ENCODE measurements at places on chromosomes 3 and 15. TPM values are rescaled to one million over a fixed set of nuclear protein-coding genes. Genes with fewer than 3 reads are reported as not detected.

Gene CPN2
- total RNA-seq, result 0.05 TPM

DNA sequence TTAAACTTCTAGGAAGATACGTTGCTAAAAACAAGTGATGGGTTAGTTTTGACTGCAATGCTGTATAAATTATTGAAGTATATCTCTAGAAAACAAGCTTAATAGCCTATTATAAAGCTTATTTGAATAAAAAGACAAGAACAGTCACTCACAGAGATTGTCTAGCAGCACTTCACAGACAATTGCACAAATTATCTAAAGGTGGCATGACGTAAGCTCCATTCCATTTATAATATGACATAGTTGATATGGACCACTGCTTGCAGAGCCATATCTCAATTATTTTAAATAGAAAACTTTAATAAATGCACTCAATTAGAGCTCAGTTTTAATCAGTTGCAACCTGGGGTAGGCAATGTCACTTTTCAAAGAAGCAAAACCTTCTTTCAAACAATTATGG is 319.9 kb upstream of the GBE1 start:
- DNase-seq, result no peak

Gene CRYGS
- total RNA-seq, result not detected

GRCh38 chr3:2543247-2543646 is 444.6 kb downstream of the CNTN4 start:
- DNase-seq, result no peak

GRCh38 chr3:195154793-195155535 is 116.0 kb downstream of the XXYLT1 start:
- DNase-seq, result peak; percentile 80

Gene ZNF502
- 7.2 TPM for total RNA-seq

Gene PTX3
- total RNA-seq, result 12.5 TPM

DNA sequence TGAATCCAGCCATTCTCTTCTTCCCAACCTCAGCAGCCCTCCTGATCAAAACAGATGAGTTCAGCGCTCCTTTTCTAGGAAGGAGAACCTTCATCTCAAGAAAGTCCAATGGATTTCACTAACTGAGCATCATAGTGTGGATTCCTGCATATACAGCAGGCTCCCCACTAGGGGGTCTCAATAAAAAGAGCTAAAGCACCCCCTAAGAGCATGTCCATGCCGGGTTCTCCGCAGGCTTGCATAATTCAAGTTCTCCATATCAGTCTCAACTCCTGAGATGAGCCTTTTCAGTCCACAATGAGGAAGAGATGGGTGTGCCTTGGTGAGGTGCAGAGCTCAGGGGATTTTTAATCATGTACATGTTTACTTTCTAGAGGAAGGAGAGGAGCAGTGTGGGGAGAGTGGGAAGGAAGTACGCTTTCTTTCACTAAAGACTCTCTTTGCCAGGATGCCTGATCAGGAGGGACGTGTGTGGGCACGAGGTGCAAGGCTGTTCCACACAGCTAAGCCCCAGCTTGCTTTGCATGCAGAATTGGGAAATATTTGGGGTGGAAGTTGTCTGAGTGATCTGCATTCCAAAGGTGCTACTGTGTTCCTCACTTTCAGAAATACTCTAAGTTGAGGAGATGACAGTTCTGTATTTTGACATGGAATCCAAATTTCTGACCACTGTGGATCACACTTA is 563.5 kb downstream of the OCA2 start:
- DNase-seq, result no peak

- peak; percentile 33 for DNase-seq
Observed at GRCh38 chr3:170470063-170471016, 51.7 kb downstream of the CLDN11 start.

DNA sequence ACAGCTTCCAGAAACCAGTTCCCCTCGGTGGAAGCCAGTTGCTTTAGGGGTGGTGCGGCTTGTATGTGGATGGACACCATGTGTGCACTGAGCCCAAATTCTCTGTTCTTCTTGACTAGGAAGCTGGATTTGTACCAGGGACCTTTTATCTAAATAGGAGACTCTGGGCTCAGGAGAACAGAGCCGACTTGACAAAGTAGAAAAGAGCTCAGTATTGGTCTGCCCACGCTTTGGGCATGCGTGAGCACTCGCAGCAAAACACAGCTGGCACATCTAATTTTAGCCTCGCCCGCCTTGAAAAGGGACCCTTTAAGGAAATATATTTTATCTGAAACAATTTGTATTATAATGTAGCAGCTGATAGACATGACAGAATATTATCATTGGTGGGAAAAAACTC is 1.1 kb upstream of the RBMS3 start:
- DNase-seq, result no peak

Gene PPP1R14D
- not detected for total RNA-seq

Gene SLCO3A1
- 1.9 TPM for total RNA-seq

DNA sequence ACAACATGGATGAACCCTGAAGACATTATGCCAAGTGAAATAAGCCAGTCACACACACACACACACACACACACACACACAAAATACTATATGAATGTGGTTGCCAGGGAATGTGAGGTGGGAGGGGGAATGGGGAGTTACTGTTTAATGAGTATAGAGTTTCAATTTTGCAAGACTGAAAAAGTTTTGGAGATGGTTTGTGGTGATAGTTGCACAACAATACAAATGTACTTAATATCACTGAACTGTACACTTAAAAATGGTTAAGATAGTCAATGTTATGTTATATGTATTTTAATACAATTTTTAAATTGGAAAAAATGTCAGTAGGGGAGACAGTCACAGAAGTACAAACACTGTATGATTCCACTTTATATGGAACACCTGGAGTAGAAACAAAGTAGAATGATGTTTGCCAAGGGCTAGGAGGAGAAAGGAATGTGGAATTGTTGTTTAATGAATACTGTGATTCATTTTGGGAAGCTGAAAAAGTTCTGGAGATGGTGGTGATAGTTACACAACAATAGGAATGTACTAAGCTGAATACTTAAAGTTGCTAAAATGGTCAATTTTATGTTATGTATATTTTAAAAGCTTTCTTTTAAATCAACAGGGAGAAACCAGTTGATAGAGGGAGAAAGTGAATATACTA is 76.6 kb downstream of the RPL39L start:
- peak; percentile 88 for DNase-seq

DNA sequence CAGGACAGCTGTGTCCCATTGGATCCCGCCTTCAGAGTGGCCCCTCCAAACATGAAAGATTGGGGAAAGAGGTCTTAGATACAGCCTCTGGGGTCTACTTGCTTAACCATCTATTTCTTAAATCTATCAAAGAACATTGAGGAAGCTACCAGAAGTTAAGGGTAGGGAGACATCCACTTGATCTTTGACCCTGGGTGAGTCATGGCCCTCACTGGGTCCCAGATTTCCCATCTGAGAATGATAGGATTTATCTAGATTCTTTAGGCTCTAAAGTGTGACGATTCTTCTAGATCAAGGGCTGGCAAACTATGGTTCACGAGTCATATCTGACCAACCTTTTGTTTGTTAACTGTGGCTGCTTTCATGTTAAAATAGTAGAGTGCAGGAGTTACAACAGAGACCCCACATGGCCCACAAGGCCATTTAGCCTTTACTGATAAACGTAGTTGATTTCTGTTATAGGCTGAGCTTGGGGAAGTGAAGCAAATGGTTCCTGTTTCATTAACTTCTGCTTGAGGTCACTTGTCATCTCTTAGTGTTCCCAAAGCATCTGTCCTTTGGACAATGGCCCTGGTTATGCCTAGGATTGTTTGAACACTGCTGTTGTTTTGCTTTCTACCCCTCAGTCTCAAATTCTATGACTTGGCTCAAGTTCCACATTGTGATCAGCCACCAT is 8.0 kb downstream of the MUC13 start:
- peak; percentile 15 for DNase-seq

- DNase-seq, result peak; percentile 52
Observed at GRCh38 chr3:193788189-193788991, 195.4 kb downstream of the OPA1 start.

DNA sequence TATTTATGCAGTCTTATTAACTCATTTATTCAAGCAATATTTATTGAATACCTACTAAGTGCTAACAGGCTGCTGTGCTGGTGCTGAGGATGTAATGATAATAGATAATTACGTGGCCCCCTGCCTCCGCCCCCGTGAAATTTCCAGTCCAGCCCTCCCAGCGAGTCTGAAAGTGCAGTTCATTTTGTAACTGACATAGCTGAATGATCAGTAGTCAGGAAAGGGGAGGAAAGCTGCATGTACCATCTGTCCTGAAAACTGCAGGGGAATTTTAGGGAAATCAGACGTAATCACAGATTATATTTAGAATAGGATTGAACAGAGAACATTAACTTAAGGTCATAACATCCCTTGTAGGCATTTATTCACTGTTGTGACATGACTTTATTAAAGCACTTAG is 736.8 kb downstream of the MCTP2 start:
- DNase-seq, result no peak

Gene SKOR1
- 0.10 TPM for total RNA-seq

Gene UBA7
- total RNA-seq, result 24.8 TPM

Gene CPLX3
- not detected for total RNA-seq

Gene HAUS2
- 92.9 TPM for total RNA-seq

- DNase-seq, result no peak
Observed at GRCh38 chr3:127572735-127573134, 17.8 kb downstream of the TPRA1 start.

GRCh38 chr3:126997455-126998038 is 14.6 kb downstream of the PLXNA1 start:
- no peak for DNase-seq

DNA sequence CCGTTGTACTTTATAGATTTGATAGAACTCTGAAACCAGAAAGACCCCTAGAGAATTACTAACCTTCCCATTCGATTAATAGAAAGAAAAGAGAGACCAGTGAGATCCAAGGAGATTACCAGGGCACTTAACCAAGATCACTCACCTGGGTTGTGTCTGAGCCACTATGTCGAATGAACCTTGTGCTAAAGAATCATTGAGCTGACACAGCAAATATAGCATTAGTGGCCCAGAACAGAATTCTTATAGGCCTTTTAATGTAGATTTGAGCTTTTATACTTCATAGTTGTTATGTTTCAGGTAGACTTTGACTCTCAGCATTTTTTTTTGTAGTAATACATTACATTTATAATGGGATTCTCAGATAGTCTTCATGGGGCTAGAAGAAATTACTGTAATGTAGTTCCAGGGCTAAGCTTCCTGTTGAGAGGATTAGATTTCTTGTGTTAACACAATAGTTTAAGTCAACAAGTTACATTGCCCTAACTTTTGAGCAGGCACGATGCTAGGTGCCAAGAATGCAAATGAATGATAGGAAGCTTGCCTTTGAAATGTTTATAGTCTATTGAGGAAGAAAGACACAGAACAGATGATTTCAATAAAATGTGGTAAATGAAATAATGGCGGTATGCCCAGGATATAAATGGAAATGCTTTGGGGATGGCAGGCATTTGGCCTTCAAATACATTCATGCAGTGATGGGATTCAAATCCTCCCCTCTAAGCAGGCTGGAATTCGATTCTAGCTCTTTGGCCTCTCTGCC is 24.4 kb upstream of the ABHD10 start:
- no peak for DNase-seq

DNA sequence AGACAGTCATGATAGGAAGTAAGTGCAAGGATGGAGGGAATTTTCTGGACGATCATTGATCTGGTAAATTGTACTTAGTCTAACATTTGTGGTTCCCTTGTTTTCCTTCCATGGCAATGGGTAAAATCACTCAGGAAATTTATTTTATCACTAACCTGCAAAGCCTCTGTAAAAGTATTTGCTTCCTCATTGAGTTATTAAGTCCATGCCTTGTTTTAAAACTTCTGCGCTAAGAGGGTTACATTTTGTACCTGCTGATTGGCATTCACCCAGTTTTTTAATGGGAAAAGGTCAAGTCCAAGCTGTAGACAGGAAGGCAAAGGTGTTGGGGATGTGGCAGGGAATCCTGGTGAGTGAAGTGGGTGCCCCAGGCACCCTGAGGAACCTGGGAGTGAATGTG is 146.2 kb upstream of the NR2F2 start:
- peak; percentile 80 for DNase-seq

DNA sequence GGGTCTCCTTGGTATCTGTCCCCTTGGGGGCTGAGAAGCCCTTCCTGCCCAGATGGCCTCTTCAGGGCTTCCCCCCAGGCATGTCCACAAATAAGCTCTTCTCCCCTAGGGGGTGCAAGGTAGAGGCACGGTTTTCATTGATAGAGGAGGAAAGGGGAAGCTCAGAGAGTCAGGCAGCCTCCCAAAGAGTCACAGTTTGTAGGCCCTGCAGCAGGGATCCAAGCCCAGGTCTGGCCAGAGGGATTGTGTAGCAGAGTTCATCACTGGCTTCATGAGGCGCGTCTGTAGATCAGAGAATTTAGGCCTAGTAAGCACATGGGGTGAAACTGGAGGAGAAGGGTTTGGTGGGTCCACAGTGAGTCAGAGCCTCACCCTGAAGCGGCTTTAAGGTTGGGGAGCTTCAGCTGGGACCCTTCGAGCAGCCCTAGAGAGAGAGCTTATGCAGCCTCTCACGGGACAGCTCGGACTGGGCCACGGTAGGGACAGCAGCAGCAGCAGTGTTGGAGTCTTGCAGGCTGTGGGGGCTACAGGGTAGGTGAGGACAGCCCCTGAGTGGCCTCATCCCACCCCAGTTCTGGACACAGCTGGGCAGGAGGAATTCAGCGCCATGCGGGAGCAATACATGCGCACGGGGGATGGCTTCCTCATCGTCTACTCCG is 37.5 kb upstream of the ESYT3 start:
- DNase-seq, result no peak

DNA sequence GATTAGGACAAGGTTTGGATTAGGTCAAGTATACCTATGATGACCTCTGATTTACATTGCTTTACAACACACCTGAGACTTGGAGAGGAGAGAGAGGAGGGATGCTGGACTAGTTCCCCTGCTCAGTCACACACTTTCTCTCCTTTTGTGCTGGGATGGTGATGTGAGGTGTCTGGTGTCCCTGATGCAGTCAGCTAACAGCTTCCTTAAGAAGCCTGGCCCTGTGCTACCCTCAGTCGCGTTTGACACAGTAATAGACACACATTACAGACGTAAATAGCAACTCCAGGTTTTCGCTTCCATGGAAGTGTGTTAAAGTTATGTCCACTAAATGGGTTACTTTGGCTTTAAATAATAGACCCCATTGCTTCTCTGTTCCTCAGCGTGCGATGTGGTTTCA is 58.9 kb downstream of the RARB start:
- DNase-seq, result no peak
